D721Med (cell line): ENCODE measurements at places on chromosomes 11 and 22.

DNA sequence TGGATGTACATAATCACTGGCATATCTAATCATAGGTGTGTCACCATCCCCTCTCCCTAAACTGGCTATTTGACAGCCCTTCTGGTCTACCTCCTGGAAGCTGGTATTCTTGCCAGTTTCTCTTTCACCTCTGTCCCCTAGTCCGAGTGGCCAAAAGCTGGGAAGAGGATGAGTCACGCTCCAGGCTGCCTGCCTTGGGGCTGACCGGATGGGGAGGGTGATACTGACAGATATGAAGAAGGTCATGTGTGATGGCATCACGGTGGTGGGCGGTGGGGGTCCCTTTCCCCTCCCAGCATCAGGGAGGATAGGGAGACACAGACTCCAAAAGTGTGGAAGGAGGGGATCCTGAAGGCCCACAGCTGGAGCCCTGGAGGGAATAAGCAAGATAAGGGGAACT lies 4.8 kb downstream of the OAF start:
- no peak for DNase-seq

- DNase-seq = no peak
These were observed 19.6 kb downstream of the CHID1 start for GRCh38 chr11:890794-891540.

- DNase-seq = no peak
These were observed 3.1 kb downstream of the CSNK2A3 start for GRCh38 chr11:11349870-11350337.

GRCh38 chr11:103889679-103890078 lies 146.8 kb upstream of the DDI1 start:
- DNase-seq = no peak

- no peak for DNase-seq
These were observed 6.2 kb downstream of the TBX1 start for GRCh38 chr22:19766511-19767426.

- DNase-seq = no peak
These were observed 962 bp upstream of the AMBRA1 start for GRCh38 chr11:46594785-46595184.

GRCh38 chr11:100340466-100341319 lies 346.4 kb upstream of the ARHGAP42 start:
- DNase-seq = no peak

DNA sequence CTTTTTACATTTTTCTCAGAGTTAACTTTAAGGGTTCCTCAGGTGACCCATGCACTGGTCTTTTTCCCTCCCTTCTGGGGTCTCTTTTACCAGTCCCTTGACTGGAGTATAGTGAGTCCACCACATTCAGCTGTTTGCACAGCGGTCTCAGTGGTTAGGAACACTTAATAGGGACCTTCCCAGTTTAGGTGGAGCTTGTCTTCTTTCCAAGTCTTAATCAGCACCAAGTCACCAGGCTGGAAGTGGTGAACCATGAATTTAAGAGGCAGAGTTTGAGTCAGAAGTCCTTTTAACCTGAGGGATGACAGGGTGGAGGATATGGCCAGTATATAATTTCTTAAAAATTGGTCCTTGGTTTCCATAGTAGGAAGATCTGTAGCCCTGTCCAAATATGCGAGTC lies 349.7 kb upstream of the MPPED2 start:
- no peak for DNase-seq

GRCh38 chr11:27173545-27173944 lies 132.9 kb downstream of the BBOX1 start:
- no peak for DNase-seq

DNA sequence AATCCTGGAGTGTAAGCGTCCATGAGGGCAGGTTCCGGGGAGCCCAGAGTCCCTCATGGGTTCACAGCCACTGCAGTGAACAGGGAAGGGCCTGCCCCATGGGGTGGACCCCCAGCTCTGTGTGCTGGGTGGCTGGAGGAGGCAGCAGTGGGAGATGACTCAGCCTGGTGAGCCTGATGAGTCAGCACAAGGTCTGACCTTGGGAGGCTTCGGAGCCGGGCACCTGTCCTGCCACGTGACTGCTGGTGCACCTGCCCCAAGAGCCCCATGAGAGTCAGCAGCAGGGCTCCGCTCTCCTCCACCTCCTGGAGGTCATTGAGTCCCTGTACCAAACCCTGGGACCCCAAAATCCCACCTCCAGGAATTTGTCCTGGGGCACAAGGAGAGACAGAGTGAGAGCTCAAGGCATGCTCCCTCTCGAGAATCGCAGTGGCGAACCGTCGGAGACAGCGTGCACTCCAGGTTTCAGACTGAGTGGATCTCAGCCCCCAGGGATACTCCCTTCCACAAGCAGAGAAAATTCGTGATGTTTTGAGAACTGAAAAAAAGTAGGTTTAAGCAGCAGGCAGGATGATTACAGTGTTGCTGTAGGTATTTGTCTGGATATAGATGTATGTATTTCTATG lies 1221.7 kb downstream of the BRD1 start:
- no peak for DNase-seq

DNA sequence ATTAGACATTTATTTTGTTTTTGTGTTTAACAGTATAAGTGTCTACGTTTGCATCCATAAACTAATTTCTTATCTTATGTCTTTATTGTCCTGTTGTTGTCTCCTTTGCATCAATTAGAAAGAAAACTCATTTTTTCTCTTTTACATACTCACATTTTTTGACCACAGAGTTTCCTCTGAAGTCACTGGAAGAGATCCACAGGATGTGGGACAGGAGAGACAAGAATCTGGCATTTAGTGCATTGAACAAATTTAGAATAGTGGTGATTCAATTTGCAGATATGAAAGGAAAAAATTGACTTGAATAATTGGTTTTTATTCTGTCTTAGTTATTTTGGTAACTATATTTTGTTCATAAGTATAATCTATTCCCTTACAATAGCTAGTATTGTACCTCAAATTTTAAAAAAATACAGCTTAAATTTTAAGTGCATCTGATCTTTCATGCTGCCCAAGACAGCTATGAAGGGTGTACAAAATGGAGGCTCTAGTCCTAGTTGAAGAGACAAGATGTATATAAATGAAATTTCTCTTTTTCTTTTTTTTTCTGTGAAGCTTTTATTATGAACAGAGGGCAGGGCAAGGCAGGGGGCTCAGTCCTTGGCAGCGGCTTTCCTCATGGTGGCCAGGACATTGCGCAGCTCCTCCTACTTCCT lies 24.4 kb downstream of the HORMAD2 start:
- DNase-seq = no peak

- DNase-seq = no peak
These were observed 50.9 kb upstream of the HEPHL1 start for GRCh38 chr11:93969925-93970922.

- no peak for DNase-seq
These were observed 927.9 kb downstream of the OPCML start for GRCh38 chr11:132604431-132604830.

- no peak for DNase-seq
These were observed 6.9 kb upstream of the SYT8 start for GRCh38 chr11:1827931-1828330.

DNA sequence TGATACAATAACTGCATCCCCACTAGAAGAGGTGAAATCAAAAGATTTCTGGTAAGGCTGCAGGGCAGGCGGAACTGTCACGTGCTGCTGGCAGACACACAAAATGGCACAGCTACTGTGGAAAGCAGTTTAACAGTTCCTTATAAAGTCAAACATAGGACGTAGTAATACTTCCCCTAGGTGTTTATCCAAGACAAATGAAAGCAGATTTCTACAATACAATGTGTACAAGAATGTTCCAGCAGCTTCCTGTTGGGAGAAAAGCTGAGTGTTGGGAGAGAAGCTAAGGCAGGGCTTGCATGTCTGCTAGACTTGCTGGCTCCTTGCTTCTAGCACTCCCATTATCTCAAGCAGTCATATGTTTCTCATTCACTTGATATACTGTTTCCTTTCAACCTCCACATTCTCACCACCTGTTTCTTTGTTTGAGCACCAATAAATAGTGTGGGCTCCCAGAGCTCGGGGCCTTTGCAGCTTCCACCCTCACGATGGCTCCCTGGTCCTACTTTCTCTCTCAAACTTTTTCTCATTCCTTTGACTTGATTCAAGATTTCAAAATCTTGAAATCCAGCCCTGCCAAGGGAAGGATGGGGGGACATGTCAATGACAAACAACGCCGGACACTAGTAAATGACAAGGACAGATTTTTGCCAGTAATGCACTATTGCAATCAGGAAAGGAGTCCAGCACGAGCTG lies 21.2 kb upstream of the IL17RA start:
- DNase-seq = no peak

DNA sequence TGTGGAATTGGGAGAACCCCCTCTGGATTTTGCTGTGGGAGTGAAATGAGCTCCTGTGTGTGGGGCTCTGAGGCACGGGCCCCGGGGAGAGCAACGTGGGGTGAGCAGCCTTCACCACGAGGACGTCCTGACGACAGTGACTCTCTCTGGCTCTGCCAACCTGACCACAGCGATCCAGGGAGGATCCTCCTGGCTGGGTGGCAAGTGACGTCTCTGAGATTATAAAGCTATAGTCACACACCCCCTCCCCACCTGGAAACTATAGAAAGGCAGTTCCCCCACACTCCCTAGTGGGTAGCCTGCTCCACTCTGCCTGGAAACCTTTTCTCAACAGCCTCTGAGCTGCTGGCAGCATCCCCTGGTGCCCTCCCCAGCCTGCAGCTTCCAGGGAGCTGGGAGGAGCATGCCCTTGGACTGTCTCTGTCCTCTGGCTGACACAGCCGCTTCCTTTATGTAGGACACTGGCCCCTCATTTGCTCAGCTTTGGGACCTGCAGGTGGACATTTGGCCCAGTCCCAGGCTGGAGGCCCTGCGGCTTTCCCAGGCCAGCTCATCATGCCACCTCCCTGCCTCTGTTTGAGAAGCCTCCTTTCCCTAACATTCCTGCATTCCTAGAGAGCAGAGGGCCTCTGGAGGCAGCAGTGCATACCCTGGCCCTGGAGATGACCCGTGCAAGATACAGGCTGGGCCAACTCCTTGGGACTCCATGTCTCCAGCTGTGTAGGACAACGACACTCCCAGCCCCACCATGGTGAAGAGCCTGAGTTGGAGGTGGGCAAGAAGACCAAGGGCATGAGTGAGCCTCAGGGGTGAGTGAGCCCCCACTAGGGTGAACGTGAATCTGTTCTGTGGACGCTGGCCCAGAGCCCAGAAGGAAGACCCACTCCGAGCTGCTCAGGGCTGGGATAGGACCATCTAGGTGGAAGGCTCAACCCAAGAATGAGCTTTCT lies 314.0 kb downstream of the NTM start:
- no peak for DNase-seq

DNA sequence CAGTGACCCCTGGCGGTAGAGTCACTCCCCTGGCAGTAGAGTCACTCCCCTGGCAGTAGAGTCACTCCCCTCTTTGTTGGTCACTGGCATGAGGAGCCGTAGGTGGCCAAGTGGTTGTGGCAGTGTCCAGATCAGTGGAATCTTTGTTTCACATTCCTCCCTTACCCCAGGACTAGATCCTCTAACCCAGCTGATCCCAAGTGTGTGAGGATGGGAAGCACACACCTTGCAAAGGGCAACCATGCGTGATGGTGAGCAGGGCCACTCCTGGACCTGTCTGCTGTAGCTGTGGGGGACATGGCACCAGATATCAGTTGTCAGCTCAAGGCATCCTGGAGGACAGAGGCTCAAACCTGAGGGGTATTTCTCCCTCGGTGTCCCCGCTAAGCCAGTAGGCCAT lies 37.8 kb downstream of the OSBP2 start:
- DNase-seq = no peak

- DNase-seq = no peak
These were observed 12.8 kb upstream of the FGF3 start for GRCh38 chr11:69831985-69832384.

GRCh38 chr11:116517077-116517476 lies 255.7 kb downstream of the BUD13 start:
- DNase-seq = no peak

GRCh38 chr11:17542249-17542648 lies 2.0 kb downstream of the USH1C start:
- no peak for DNase-seq

GRCh38 chr22:41957941-41958556 lies 6.1 kb downstream of the SMIM45 start:
- DNase-seq = no peak

GRCh38 chr11:12598330-12599256 lies 75.6 kb upstream of the TEAD1 start:
- DNase-seq = no peak

- no peak for DNase-seq
These were observed 51.7 kb upstream of the NUP160 start for GRCh38 chr11:47899801-47900200.

- DNase-seq = no peak
These were observed 936.7 kb downstream of the BRD1 start for GRCh38 chr22:48890693-48891554.

DNA sequence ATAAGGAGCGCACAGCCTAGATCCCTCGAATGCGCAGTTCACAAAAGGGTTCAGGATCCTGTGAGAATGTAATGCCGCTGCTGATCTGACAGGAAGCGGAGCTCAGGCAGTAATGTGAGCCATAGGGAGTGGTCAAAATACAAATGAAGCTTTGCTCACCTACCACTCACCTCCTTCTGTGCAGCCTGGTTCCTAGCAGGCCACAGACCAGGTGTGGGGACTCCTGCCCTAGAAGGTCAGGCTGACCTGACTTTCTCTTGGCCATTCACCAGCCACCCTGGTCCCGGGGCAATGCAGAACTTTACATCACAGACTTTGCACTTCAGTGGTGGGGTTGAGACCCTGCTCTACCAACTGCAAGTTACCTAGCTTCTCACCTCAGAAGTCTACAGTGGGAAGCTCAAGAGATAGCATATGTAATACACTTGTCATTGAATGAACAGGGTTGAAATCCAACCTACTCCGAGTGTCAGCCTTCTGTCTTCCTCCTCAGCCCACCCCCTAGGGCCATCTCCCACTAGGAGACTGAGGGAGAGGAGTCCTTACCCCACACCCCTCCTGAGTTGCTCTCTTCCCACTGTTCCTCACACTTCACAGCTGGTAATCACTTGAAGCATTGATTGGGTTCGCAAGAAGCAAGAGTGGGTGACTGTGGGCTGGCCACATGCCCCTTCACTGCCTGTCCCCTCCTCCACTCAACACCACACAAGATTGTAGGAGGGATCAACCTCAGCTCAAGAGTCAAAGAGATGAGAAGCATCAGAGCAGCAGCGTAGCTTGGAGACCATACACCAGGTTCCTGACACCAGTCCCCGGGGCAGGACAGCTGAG lies 2.0 kb upstream of the KCNJ1 start:
- DNase-seq = no peak

DNA sequence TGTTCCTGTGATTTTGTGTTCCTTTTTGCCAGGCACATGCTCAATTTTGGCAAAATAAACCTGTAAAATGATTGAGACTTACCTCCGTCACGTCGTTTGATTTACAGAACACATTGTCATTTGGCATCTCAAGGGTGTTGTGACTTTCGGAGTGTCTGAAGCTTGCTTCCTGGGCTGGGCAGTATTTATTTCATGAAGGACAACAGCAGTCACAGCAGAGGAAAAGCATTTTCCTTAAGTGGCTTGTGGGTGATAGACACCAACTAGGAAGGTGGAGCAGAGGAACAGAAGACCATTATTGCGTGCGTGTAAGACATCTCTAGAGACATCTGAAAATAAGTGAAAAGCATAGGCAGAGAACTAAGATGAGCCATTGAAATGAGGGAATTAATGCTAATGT lies 80.2 kb downstream of the SLC36A4 start:
- DNase-seq = no peak

- DNase-seq = no peak
These were observed 35.9 kb upstream of the GCAT start for GRCh38 chr22:37771702-37772427.
